ENCODE measurements at places on chromosomes 2 and 18. TPM values are rescaled to one million over a fixed set of nuclear protein-coding genes. Genes with fewer than 3 reads are reported as not detected.
A peak's percentile ranks its signal among the peaks of the same experiment; 100 is the strongest.

The POTEC gene
- not detected for total RNA-seq

The MAB21L4 gene
- 0.14 TPM for total RNA-seq

The PHOSPHO2 gene
- total RNA-seq, result 3.8 TPM

The FOXI3 gene
- total RNA-seq, result 1.5 TPM

The WNT10A gene
- total RNA-seq, result under 0.01 TPM

The CHRND gene
- not detected for total RNA-seq

The C2orf66 gene
- 1.2 TPM for total RNA-seq

The PLA2R1 gene
- total RNA-seq, result 10.8 TPM

The TDRD15 gene
- total RNA-seq, result not detected

The SPDYA gene
- total RNA-seq, result 1.2 TPM

DNA sequence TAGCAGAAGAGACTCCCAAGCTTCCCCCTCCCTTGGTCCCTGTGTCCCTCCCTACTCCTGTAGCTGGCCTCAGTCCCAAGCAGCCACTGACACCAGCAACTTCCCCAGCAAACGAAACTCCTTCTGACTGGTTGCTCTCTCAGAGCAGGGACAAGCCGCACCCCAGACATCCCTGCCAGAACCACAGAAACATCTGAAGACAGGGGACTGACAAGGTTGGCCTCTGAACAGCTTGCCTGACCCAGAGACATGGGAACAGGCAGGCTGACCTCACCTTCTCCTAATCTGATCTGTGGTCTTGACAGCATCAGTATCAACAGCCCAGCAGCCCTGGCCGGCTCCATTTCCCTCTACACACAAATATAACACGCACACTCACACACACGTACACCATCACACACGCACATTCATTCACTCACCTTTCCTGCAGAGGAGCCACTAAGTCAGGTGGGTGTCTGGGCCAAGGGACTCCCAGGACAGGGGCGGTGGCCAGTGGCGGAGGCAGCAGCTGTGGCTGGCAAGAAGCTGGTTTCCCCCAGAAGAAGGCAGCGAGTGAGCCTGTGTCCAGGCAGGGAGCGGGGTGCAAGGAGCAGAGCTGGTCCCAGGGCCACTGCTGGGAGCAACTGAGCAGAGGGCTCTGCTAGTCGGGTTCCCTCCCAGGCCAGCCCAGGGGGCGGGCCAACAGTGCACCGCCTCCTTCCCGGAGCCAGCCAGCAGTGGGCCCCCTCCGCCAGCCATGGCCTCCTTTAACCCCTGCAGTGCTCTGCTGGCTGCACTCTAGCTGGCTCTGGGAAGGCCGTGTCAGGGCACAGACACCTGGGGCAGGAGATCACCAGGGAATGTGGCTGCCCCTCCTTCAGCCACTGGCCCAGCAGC is 59.1 kb downstream of the TNS1 start:
- DNase-seq, result no peak

DNA sequence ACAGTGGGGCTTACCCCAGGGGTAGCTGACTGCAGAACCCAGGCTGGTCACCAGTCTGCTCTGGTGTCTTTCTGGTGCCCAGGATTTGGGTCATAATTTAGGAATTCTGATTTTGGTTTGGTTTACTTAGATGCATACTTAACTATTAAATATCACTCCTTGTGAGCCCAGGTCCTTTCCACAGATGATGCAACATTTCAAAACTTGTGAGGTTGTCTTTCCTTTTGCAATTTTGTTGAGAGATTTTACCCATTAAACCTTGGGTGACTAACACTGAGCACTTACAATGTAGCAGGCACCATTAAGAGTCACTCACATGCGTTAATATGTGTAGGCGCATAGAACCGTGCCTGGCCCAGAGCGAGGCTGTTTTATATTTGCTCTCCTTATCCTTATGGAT is 61.8 kb upstream of the RPL31 start:
- no peak for DNase-seq

GRCh38 chr18:54774423-54774822 is 53.9 kb upstream of the RAB27B start:
- no peak for DNase-seq

DNA sequence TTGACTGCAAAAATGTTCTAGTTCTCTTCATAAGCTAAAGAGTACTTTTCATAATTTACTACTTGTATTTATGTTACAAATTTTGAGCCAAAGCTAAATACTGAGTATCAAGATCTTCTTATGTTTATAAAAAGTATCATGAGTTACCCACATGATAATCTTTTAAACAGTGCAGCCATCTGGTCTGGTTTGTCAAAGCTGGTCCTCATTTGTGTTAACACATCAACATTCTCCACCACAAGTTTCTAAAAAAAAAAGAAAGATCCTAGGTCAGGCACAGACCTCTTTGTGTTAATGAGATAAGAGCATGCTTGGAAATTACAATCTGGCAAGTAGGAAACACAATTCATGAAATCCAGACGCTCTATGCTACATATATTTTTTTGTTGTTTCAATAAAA is 75.5 kb upstream of the FRZB start:
- DNase-seq, result no peak

- no peak for DNase-seq
Measured at GRCh38 chr2:83953697-83954096, 505.4 kb downstream of the SUCLG1 start.

DNA sequence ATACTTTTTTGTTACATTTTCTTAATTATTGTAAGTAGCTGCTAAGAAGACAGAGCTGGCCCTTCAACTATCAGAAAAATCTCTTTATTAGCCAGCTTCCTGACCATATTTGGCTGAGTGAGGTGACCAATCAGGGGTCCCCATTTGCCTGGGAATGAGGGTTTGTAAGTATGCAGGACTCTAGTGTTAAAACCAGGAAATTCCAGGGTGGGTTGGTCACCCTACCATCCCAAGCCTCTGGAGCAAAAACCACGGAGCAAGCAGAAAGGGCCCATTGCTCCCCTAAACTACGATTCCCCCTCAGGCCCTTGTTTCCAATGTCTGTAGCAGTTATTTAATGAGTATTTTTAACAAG is 165.6 kb upstream of the NCKAP5 start:
- DNase-seq, result peak; percentile 5

- DNase-seq, result peak; percentile 50
Measured at GRCh38 chr2:12719400-12720277, 2.9 kb downstream of the TRIB2 start.

DNA sequence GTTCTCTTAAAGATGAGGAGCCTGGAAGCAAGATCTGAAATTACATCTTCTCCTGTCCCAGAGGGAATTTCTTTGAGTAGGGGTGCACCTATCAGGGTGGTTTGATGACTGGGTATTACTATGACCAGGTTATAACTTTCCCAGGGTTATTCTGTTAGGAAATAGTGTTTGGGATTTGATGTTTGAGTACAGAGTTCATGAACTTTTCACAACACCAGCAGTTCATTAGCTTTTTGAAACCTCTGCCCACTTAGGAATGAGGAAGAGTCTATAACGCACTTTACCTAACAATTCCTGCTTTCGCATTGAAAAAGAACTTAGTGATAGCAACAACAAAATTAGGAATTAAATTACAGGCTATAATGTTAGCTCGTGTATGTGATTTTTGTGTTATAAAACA is 58.6 kb downstream of the ALMS1 start:
- DNase-seq, result no peak

GRCh38 chr2:205686056-205686782 is 3.9 kb downstream of the NRP2 start:
- DNase-seq, result no peak

DNA sequence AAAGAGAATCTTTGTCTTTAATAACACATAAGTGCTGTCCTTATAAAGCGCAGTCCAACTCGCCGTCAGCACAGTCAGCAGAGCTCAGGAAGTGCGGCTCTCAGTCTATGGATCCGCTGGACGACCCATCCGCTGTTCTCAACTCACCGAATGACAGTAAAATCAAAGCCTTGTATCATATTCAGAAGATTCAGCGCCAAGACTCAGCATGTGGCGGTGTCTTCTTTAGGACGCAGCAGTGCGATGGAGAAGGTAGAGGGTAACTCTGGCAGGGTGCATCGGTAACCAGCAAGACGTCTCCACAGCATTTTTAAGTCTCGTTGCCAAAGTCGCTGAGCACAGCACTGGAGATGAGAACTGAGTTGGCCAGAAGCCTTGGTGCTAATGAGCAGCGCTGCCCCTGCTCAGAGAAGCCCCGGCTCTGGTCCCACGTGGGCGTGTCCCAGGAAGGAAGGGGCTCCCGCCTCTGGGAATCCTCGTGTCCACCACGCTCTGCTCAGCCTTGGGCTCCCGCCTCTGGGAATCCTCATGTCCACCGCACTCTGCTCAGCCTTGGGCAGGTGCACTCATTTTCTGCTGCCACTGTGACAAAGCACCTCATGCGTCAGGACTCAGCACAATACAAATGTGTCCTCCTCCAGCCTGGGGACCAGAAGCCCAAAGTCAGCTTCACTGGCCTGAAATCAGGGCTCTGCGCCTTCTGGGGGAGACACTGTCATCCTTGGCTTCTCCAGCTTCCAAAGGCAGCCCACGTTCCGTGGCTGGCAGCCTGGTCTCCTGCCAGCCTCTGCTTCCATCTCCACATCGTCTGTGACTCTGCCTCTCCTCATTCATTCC is 238.0 kb upstream of the SALL3 start:
- no peak for DNase-seq

GRCh38 chr2:80519699-80520291 is 215.2 kb upstream of the LRRTM1 start:
- no peak for DNase-seq

- peak; percentile 23 for DNase-seq
Measured at GRCh38 chr2:238096311-238097011, 3.7 kb upstream of the ESPNL start.

DNA sequence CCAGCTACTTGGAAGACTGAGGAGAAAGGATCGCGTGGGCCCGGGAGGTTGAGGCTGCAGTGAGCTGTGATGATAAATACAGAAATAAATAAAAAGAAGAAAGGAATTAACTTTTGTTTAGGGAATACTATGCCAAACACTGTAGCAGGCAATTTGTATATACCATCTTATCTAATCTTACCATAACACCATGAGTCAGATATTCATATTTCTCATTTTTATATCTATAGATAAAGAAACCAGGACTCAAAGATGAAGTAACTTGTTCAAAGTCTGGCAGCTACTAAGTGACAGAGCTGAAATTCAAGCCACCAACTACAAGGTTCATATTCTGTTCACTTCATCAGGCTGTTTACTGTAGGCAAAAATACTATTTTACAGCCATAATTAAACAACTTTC is 119.2 kb upstream of the SLC39A10 start:
- no peak for DNase-seq

DNA sequence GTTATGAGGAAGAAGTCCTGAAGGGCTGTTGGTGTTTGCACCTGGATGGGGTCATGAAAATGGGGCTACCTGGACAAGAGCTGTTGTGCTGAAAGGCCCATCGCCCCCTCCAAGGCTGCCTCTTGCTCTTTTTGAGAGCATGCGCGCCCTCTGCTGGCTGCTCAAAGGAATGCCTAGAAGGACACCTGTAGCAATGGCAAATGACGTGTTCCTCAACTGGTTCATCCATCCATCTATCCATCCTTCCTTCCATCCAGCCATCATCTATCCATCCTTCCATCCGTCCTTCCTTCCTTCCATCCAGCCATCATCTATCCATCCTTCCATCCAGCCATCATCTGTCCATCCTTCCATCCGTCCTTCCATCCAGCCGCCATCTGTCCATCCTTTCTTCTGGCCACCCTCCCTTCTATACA is 17.2 kb upstream of the RPL31 start:
- peak; percentile 47 for DNase-seq

DNA sequence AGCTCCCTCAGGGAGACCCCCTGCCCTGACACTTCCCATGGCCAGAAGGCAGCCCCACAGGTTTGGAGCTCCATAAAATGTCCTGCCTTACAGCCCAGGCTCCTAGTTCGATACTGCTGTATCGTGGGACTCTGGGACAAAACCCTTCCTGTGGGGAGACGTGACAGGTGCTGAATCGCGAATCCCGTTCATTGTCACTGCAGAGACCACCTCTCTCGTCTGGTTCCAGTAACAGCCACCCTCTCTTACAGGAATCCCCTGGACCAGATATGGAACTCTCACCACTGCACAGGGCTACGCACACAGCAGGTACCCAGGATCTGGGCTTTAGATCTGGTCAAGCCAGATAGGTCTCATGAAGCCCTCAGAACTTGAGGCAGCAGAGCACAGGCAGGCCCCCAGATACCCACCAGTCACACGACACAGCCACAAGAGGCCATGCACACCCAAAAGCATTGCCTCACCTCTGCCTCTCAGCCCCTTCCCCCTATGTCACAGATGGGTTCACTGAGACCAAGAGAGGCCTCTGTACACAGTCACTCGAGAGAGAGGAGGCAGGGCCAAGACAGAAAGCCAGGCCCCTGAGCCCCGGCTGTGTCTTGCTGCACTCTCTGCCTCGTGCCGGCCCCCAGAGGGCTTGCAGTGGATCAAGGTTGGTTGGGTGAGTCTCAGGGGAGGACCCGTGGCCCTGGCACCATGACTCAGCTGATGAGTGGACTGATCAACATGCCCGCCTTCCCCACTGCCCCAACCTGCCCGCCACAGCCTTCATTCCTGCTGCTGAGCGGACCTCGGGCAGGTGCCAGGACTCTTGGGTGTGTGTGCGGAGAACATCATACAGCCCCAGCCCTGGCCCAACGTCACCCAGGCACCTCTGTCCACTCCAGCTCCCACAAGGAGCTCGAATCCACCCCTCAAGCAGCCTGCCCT is 7.6 kb downstream of the SDC1 start:
- peak; percentile 96 for DNase-seq

- DNase-seq, result no peak
Measured at GRCh38 chr18:63099848-63100629, 219.5 kb downstream of the BCL2 start.

- no peak for DNase-seq
Measured at GRCh38 chr2:81195774-81196382, 891.3 kb upstream of the LRRTM1 start.

DNA sequence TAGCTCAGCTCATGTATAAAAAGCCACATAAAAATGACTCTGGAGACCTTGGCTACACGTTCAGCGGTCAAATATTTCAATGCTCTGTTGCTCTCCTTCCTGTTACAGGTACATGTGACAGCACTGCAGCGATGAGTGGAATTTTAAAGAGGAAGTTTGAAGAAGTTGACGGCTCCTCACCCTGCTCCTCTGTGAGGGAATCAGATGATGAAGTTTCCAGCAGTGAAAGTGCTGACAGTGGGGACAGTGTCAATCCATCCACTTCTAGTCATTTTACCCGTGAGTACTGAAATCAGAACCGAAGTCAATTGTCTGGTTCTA is 125.4 kb downstream of the CSRNP3 start:
- no peak for DNase-seq

- DNase-seq, result no peak
Measured at GRCh38 chr18:29726646-29727045, 1315.9 kb downstream of the DSC3 start.

DNA sequence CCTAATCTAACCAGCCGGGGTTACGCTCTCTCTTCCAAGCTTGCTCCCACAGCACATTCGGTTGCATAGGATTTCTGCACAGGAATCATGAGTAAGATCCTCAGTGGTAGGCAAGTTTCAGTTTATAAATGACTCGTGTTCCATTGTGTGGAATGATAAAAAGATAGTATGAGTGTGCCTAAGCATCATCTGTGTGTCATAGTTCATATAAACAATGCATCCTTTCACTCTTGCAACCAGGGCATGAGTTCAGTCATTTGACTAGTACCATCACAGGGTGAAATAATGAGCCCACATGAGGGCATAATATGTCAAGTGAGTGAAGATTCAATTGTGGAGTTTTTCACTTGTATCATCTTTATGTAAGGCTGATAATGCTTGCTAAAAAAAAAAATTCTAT is 417.1 kb upstream of the CDH2 start:
- peak; percentile 88 for DNase-seq

- no peak for DNase-seq
Measured at GRCh38 chr2:129906861-129907235, 72.6 kb upstream of the RAB6C start.

GRCh38 chr2:23557455-23557854 is 172.5 kb downstream of the KLHL29 start:
- no peak for DNase-seq

Measured in mammary epithelial cell (primary cell).